Activated CD8-positive, alpha-beta memory T cell treated with anti-CD3 and anti-CD28 coated beads for 1 hour (primary cell): ENCODE measurements at places on chromosomes 4 and X.

DNA sequence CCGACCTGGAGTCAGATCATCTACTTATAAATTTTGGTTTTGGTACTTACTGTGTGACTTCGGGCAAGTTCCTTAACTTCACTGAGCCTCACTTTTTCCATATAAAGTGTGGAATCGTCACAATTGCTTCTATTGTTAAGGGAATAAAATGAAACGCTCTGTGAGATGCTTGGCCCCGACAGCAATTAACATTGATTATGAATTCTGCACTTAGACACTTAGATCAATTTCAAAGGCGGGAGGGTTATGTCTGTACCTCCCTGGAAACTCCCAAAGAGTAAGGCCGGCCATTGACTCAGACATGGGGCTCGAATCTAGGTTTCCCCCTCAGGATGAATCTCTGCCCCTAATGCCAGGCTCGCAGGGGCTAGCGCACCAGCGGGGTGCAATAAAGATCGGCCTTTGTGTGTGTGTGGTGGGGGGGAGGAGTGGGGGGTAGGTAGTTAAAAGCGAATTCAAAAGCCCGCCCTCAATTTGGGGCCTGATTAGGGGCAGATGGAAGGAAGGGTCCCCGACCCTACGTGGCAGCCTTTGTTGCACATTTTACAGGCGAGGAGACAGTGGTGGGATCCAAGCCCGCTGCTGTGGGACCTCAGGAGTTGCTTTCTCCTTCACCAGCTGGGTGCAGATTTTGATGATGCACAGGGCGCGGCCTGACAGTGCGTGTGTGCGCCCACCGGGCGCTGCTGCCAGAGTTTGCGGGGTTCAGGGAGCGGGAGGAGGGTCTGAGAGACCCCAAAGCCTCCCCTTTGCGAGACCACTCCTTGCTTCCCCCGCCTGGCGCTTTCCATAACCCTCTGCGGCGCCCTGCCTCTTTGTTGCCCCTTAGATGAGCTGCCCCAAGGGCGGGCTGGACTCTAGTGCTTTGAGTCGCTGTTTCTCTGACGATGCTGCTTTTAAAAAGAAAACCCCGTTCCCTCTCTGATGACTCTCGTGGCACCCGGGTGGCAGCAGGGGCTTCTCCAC lies 9.6 kb downstream of the MSX1 start:
- DNase-seq, result no peak

DNA sequence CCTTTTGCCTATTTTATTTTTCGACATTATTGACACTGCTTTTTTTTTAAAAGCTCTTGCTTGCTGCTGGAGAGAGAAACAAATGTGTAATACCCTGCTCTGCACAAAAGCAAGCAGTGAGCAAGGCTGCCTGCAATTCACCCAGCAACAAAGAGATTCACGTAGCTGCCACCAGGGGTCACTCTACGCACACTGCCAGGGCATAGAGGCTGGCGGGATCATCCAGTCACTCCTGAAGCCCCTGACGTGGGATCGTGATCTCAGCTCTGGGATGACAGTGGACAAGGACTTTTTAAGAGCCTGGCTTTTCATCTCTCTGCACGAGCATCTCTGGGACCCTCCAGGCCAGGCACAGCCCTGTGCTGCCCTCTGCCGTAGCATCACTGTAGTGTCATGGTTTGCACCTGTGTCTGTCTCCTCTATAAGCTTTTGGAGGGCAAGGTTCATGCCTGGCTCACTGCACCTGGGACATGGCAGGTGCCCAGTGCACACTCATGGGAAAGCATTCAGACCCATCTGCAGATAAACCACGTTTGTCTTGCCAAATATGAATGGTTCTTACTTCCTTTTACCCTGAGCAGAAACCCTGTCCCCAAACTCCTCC lies 19.8 kb downstream of the C4orf50 start:
- DNase-seq, result no peak

GRCh38 chrX:110284159-110284558 lies 33.7 kb downstream of the AMMECR1 start:
- no peak for DNase-seq

DNA sequence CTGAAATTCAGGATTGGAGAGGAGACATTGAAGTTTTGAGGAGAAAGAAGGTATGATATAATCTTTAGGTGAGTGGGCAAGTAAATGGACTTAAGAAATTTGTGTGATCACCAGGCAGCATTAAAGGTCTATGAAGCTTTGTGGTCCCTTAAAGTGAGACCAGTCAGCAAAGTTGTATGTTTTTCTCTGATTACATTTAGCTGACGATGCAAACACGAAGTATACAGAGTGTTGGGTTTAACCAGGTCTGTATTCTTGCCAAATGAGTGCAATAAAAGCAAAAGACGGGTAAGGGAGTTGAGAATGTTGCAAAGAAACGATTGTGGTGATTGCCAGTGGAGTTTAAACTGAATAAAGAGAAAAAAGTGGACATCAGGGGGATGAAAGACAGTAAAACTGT lies 11.6 kb upstream of the YIPF6 start:
- DNase-seq, result no peak

DNA sequence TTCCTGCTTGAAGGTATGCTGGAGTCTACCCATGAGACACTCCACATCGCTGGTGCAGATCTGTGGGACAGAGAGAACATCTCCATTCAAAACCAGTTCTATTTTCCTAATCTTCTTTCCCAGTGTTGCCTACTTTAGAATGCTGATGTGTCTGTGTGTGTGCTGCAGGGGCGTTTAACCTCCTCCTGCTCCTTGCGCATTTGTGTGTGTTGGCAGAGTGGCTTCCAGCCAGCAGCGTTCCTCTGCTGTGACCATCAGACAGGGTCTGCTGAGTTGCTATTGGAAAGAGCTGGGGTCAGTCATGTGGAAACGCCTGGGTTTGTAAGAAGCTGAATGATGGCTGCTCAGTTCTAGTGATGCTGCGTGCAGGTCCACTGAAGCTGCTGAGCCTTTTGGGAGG lies 223.6 kb downstream of the RBMX2 start:
- no peak for DNase-seq

DNA sequence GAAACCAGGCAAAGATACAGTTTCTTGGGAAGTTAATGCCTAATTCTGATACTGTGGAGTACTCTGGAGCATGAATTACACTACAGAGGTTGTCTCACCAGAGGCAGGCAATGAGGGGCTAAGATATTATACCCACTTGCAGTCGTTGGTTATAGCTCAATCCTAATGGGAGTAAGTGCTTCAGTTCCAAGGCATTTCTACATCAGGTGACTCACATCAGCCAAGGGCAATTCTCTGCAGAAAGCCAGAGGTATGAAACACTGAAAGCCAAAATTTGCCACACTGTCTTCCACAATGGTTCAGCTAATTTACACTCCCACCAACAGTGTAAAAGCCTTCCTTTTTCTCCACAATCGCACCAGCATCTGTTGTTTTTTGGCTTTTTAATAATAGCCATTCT lies 174.0 kb upstream of the IL15 start:
- no peak for DNase-seq

DNA sequence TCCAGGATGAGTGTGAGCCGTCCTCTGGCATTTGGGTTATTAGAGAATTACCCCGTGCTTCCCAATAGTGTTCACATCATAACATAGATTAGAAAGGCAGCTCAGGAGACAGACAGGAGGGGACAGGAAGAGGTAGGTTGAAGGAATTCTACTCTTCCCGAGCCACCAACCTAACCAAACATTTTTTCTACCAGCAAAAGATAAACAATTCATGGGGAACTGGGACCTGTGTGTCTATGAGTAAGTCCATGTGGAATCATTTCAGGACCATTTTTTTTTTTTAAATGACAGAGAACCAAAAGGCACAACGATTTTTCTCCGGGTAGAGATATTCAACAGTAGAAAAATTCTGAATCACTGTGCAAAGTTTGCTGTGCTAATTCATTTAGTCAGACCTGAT lies 174.2 kb upstream of the ETNPPL start:
- no peak for DNase-seq

DNA sequence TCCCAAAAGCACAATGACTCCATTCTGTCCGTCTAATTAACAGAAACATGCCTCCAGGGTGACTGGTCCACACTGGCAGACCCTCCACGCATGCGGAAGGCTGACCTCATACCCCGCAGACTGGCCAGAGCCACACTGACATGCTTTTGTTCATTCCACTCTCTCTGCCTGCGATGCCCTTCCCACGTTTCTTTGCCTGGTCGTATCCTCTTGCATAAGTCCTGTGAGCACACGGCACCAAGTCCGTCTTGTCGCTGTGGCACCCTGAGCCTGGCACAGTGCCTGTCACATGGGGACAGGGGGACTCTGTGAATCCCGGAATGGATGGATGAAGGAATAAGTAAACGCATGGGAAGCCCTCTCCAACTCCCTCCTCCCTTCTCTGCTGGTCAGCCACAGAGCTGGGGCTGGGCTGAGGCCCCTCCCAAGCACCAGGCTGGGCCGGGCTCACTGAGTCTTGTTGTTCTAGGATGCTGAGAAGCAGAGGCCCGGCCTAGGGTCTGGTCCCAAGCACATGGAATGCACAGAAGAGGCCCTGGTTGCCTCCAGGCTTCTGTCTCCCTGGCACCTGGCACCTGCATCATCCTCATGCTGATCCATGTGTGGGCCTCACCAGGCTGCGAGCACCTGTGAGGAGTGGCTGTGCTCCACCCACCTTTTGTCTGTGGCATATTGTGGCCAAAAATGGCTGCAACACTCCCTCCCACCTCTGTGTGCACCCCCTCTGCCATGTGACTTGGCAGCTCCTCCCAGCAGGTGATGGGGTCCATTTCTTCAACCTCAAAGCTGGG lies 38.9 kb upstream of the C4orf50 start:
- no peak for DNase-seq

- DNase-seq, result no peak
Measured at GRCh38 chrX:83469551-83469950, 38.5 kb upstream of the POU3F4 start.

DNA sequence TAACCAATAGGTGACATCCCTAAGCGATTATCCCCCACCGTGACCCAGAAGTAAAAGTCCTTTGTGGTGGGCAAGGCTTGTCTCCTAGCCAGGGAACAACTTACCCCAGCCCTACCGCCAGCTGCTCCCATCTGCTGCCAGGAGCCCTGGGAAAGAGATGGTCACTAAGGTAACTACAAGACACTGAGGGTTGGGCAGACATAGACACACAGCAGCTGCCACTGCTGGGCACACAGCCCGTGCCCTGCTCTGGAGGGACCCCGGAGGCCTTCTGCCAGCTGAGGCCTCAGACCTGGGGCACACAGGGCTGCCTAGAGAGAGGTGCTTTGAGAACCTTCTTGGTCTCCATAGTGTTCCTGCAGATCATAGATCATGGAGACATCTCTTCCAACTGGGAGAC lies 53.0 kb upstream of the PROM1 start:
- DNase-seq, result no peak

GRCh38 chr4:54909961-54910360 lies 215.4 kb downstream of the KDR start:
- DNase-seq, result no peak

DNA sequence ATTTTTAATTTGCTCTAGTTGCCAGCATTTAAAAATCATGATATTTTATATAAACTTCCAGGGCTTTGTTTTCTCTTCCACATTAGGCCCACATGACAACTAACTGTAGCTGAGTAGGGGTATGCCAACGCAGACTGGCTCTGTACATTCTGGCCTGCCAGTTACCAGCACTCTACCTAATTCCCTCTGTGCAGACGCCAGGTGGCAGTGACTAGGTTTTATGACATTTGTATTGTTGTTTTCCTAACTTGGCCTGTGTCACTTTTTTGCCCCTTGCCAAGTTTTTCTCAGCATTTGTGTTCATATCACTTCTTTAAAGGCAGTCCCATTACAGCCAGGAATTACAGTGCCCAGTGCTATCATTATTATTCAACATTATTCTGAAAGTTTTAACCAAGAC lies 347.5 kb downstream of the NKX6-1 start:
- no peak for DNase-seq

- DNase-seq, result no peak
Measured at GRCh38 chr4:163624727-163625126, 130.2 kb downstream of the TMA16 start.

DNA sequence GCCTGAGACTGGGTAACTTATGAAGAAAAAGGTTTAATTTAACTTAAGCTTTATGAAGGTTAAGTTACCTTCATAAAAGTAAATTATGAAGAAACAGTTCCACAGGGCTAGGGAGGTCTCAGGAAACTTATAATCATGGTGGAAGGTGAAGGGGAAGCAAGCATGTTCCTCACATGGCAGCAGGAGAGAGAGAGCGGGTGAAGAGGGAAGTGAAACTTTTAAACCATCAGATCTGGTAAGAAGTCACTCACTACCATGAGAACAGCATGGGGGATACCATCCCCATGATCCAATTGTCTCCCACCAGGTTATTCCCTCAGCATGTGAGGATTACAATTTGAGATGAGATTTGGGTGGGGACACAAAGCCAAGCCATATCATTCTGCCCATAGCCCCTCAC lies 944.7 kb upstream of the NDST4 start:
- no peak for DNase-seq

DNA sequence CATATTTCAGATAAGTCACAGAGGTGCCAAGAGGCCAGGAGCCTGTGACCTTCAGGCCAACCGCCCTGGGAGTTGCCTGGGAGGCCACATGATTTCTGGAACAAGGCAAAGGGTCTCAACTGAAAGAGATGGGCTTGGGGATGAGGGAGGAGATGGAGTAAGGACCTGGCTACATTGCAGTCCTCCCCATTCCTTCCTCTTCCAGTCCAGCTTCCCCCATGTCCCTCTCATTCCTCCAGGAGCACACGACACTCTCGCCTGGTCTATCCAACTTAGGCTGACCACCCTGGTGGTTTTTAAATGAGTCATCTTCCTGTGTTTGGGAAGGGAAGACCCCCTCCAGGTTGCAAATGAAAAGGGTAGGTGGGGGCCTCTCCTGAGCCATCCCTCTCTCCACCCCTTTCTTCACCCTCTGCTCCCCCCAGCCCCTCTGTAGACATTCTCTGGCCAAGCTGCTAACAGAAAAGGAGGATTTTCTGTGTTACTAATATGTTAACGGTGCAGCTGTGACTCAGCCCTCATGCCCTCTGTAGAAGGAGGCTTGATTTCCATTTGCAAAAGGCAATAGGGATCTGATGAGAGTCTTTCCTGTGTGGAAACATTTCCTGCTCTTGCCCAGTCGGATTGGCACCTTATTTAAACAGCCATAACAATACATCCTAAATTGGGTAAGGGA lies 79.2 kb downstream of the RTL5 start:
- DNase-seq, result no peak

GRCh38 chr4:7822137-7822505 lies 117.5 kb downstream of the AFAP1 start:
- DNase-seq, result no peak

- no peak for DNase-seq
Measured at GRCh38 chr4:83876047-83876446, 340.1 kb downstream of the GPAT3 start.

DNA sequence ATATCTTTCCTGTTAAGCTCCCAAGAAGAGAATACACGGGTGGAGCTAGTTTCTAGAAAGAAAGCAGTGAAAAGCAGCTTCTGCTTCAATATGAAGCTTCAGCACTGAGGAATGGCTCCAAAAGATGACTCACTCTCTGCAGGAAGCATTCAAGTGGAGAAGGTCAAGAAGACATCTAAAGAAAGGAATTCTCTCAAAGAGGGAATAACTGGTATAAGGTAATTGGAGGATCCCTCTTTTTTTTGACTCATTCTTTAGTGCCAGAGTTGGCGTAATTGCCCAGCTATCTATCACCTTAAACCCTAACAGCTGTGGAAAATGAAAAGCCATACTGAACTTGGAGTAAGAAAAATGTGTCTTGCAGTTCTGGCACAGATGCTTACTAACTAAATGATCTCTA lies 3.5 kb downstream of the EDA2R start:
- DNase-seq, result no peak
